GDM1 (cell line): ENCODE measurements at places on chromosomes 6 and 20.

DNA sequence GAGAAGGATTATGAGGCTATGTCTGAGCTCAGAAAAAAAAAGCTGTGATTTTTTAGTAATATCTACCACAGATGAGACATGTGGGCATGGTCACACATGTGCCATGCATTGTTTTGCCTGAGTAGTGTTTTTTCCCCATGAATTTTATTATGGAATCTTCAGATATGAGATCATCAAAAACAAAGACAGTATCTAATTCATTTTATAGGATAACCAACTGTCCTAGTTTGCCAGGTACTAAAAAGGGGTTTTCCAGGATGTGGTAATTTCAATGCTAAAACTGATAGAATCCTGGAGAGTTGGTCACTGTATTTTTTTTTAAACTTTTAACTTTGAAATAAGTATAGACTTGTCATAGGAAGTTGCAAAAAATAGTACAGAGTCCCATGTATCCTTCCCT is 127.4 kb upstream of the MAP3K7 start:
- DNase-seq = no peak

DNA sequence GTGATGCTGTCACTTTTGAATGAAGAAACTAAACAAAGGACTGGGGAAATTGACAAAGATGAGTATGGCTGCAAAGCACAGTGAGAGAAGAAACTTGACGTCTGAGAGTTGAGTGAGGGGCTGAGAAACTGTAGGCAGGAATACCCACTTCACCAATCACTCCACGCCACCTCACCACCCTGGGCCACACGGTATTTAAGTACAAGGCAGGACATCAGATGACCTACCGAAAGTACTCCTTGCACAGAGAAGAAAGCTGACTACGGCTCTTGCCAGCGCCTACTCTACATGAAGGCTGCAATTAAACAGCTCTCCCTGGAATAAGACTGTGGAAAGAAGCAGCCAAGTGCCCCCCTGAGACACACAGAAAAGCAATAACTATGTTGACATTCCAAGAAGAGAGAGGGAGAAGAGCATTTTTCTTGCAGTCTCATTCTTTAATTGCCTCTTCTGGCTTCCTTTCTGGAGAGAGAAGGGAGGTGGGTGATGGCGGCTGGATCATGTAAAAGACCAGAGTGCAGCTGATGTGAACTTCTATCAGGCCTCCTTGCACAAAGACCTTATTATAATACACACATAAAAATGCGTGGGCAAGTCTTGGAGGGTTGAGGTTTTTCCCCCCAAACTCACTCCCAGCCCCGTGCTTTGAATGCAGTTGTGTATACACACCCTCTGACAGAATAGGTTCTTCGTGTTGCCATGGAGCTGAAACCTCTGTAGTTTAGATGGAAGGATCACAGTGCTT is 44.6 kb downstream of the HIVEP2 start:
- DNase-seq = no peak

DNA sequence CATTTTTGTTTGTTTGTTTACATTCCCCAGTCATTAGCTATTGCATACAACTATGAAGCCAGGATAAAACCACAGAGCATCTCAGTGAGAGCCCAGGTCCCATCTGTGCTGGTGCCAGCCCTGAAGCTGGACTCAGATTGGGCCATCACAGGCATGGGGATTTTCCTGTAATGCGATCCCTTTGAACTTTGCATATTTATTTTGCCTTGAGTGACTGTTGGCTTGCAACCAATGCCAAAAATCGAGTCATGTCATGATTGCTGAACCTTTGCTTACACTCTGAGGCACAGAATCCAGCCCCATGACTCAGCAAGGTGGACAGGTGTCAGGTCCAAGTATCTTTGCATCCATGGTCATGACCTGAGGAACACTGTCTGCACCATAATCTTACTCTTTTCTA is 46.2 kb upstream of the GGTLC1 start:
- DNase-seq = no peak

- no peak for DNase-seq
Observed at GRCh38 chr6:108145639-108146038, 20.2 kb upstream of the NR2E1 start.

GRCh38 chr6:133428295-133428694 is 187.1 kb downstream of the EYA4 start:
- no peak for DNase-seq

DNA sequence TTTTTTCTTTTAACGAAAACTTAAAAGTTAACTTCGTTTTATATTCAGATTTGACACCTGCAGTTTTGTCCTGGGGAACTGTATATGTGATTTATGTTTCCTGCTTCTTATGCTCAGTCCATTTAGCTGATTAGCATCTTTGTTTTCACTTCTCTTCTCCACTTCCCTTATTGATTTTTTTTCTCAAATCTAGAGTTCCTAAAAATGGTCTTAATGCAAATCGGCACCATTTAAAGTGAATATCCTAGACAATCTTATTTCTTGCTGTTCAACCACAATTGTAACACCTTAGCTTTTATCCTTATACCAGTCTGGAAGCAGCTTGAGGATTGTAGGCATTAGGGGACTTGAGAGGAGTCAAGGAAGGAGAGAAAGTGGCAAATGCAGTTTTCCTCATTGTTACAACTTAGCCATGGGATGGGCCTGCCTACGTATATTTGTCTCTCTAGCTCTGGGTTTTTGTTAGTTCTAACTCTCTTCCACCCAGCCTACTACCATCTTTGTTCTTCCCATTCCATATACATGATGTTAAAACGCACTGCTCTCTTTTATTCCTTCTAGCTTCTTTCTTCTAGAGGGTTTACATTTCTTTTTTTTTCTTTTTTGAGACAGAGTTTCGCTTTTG is 8.5 kb downstream of the QRSL1 start:
- DNase-seq = no peak

GRCh38 chr20:38617011-38617829 is 15.6 kb downstream of the ARHGAP40 start:
- no peak for DNase-seq
